ENCODE measurements at places on chromosomes 7 and 10.

GRCh38 chr7:106346167-106346677 lies 61.4 kb upstream of the NAMPT start:
- no peak for DNase-seq

DNA sequence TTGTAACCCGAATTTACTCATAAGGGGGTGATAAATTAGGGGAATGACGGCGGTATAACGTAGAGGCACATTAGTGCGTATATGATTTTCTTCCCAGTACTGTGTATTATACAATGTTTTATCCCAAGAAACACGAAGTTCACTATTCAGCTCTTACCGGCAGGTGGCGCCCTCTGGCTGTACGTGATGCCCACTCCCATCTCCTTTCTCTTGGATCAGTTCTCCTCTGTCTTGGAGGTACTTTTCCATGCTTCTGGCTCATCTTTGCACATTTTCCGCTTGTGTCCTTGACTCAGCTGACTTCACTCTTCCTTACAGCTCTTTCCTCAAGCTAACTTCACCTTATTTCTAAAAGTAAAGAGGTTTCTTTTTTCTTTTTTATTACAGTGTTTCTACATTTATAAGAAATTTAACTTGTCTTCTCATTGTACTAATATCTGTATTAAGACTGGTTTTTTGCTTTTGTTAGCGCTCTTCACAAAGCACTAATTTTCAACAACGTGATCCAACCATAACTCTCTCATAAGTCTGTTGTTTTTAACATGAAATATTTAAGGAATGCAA lies 21.3 kb downstream of the TMEM176B start:
- peak; percentile 59 for DNase-seq

- no peak for DNase-seq
Measured at GRCh38 chr10:88493691-88494483, 89.2 kb downstream of the RNLS start.

- no peak for DNase-seq
Measured at GRCh38 chr7:29397398-29397797, 166.2 kb upstream of the PRR15 start.

DNA sequence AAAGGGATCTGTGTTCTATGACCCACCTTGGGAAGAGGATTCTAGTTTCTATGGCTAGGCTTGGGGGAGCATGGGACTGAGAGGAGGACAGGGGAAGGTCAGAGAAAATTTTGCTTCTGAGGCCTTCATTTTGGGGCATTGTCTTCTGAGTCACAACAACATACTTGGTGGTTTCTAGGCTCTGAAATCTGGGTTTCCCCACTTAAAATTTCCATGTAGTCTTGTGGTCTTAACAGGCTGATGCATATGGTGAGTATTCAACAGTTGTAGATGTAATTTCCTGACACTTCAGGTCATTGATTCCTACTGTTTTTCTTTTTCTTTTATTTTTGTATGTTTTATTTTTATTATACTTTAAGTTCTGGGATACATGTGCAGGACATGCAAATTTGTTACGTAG lies 88.5 kb downstream of the ANKRD7 start:
- DNase-seq, result no peak

DNA sequence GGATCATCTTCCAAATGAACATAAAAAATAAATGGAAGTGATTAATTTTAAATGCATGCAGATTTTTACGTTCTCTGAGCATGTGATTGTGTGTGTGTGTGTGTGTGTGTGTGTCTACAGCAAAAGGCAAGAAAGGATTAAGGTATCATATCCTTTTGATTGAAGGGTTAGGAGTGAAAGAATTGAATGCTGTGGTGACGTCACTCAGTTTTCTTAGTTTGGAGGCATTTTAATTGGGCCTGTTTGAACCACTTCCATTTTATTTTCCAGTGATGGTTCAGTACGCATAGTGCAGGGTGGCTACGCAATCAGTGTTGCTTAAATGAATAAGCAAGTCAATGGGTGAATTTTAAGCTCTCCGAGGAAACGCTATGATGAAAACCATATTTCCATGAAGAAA lies 31.3 kb downstream of the TACC2 start:
- DNase-seq, result no peak

- DNase-seq, result peak; percentile 40
Measured at GRCh38 chr10:97701438-97702069, 12.0 kb upstream of the MARVELD1 start.

- DNase-seq, result no peak
Measured at GRCh38 chr10:12958546-12959110, 42.9 kb downstream of the CCDC3 start.

DNA sequence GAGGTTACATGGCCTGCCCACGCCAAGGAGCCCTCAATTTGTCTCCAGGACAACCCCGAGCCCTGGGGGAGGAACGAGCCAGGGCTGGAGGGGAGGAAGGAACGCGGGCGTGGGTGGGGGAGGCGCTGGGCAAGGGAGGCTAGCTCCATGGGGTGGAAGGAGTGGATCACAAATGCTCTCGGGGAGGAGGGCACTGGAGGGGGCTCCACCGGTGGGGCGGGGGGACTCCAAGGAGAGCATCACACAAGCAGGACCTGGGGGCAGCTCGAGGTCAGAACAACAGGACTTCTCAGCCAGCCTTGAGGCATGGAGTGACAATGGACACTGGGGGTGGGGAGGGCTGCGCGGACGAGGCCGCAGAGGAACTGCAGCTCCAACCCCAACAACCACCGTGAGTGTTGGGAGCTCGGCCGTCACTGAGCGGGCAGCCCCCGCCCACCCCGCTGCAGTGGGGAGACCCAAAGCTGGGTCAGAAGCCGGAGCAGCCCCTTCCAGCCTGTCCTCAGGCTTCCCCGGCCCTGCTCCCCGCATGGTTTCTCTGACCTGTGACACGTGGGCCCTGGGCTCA lies 41.1 kb downstream of the STK32C start:
- DNase-seq, result no peak

DNA sequence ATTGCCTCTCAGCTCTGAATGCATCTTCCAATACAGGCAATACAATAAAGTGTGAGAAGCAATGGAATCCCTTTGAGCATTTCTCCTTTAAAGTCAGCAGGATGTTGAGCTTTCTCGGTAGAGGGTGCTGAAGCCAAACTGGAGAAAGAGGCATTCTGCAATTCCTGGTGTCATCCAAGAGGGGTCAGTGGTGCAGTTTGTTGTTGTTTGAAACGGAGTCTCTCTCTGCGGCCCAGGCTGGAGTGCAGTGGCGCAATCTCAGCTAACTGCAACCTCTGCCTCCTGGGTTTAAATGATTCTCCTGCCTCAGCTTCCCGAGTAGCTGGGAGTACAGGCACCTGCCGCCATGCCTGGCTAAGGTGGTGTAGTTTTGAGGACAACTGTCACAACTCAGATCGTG lies 486.5 kb downstream of the CALN1 start:
- DNase-seq, result no peak

GRCh38 chr7:17856251-17856650 lies 84.0 kb downstream of the SNX13 start:
- no peak for DNase-seq

GRCh38 chr7:44622342-44623151 lies 16.1 kb downstream of the OGDH start:
- no peak for DNase-seq

DNA sequence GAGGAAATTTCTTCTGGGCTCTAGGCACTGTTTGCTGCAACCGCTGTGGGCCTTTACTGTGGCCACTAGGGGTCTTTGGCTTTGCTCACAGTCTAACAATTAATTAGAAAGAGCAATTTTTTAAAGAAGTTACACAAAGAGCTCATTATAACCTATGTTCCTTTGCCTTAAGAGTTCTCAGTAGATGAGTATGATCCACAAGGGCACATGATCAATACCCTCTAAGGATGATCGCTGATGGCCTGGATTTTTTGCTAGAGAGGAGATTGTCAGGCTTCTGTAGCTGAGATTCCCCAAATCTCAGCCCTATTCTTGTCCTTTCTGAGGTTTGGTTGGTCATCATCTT lies 80.8 kb upstream of the RHOBTB1 start:
- DNase-seq, result no peak

- DNase-seq, result no peak
Measured at GRCh38 chr7:135729230-135729629, 1.2 kb upstream of the SLC13A4 start.

DNA sequence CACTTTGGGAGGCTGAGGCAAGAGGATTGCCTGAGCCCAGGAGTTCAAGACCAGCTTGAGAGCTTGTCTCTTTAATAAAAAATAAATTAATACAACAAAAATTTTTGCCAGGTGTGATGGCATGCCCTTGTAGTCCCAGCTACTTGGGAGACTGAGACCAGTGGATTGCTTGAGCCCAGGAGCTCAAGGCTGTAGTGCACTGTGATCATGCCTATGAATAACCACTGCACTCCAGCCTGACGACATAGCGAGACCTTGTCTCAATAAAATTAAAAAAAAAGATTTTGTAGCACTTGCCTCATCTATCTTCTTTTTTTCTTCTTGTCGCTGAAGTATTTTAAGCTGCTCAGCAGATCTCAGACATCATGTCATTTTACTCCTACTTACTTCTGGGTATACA lies 26.3 kb downstream of the CREM start:
- DNase-seq, result no peak

- DNase-seq, result no peak
Measured at GRCh38 chr10:132972149-132972985, 30.0 kb upstream of the CFAP46 start.

GRCh38 chr10:111207500-111207899 lies 130.7 kb downstream of the ADRA2A start:
- no peak for DNase-seq

- no peak for DNase-seq
Measured at GRCh38 chr10:123721441-123722049, 55.4 kb downstream of the GPR26 start.

GRCh38 chr7:113071465-113071864 lies 15.2 kb downstream of the GPR85 start:
- DNase-seq, result peak; percentile 55

GRCh38 chr10:128036011-128036615 lies 90.1 kb downstream of the MKI67 start:
- DNase-seq, result no peak

- no peak for DNase-seq
Measured at GRCh38 chr10:49001402-49001801, 61.8 kb upstream of the LRRC18 start.

- no peak for DNase-seq
Measured at GRCh38 chr10:29542723-29543122, 92.0 kb downstream of the SVIL start.
